Non-pigmented ciliary epithelial cell (primary cell): ENCODE measurements at places on chromosomes 1 and 21.

DNA sequence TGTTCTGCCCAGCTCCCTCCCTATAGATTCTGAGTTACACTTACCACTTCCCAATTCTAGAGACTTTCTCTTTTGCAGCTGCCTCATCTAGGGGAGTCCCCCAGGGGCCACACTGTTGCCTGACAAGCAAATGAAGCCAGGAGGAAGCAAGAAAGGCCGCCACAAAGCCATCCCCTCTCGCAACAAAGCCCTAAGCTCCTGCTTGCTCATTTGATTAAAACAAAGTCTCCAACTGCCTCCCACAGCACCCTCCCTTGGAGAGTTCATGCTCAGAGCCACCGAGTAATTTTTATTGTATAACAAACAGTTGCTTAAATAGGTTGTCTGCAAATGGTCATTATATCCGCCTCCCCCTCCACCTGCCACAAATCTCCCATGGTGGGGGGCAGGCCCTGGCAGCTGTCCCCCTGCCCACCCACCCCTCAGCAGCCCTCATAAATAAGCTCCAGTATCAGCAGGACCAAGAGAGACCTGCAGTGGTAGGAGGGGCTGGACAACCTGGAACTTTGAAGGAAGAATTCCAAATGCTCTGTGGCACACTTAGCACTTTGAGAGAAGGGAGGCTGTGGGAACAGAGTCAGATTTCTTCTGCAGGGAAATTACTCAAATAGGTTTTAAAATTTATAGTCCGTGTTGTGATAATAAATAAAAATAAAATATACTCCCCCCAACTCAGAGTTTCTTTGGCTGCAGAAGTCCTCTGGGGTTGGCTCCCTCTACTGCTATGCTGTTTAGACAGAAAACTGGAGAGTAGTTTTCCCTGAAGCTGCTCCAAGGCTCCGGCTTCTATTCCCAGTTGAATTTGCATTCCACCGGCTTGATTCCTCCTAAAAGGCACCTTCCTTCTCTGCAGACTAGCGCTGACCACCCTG, 237.5 kb downstream of the TTLL7 start:
- DNase-seq, result no peak

- no peak for DNase-seq
These were observed 76.8 kb downstream of the POU2F1 start for GRCh38 chr1:167297222-167298214.

DNA sequence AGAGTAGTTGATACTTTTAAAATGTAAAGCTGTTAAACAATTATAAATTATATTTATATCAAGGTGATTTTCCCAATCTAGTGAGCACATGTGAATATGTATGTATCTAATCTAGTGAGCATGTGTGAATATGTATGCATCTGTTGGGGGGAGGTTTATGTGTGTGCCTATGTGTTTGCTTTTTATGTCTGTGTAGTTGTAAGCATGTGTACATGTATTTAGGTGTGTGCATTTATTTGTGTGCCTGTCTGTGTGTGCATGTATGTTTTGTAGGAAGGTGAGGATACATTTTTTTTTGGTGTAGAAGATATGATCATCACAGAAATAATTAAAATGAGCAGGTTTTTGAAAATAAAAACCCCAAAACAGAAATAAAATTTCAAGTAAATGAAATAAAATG, 318.9 kb upstream of the CHRM3 start:
- no peak for DNase-seq

DNA sequence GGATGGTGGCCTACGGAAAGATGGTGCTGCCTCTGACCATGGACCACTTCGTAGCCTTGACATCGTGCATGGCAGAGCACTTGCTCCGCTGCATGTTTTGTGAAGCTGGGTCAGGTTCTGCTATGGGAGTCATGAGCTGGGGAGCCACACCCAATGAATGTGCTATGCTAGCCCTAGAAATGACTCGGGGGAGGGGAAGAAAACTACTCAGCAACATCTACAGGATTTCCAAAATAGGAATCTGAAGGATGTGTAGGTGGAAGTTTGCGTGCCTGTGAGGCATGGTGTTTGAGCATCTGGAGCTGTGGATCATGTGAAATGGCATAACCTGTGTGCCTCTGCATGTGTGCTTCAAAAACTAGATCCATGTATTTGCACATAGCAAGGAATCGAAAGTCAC, 247.3 kb downstream of the CACNA1E start:
- no peak for DNase-seq

- no peak for DNase-seq
These were observed 30.2 kb upstream of the IGSF3 start for GRCh38 chr1:116697548-116698243.

DNA sequence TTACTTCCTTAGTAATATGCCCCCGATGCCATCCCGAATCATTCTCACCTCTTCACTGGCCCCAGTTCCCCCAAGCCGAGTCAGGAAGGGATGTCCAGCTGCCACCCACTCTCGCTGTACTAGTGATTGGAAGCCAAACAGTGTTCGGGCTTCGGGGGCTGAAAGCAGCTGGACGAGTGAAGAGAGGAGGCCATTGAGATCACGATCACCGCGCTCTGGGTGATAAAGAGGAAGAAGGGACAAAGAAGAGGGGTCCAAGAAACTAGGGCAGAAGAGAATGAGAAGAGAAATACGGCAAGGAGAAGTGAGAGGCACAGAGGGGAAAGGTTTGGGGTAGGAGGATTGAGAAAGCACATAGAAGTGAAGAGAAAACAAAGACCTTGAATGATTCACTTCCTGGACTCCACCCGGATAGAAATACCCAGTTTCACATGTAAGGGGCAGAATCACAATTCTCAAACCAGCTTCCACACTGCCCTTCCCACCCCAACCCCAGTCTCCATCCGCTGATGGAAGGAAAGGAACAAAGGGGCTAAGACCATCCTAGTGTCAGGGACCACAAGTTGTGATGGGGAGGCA, 3.7 kb upstream of the SF3B4 start:
- DNase-seq, result no peak

DNA sequence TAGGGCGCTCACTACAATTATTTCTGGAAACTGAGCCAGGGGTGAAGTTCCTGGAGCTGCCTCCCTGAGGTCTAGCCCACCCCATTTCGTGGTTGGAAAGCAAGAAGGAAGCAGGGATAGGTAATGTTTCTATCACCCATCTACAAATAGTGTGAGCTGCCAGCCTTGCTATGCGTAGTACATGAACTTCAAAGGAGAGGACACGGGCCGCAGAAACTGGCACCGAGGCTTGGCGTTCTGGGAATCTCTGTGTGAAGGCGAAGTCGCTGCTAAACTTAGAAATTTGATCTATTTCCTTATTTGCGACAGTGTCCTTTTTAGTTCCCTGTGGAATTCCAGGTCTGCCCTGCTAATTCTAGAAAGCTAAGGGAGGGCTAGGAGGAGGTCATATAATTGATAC, 49.6 kb upstream of the NTPCR start:
- DNase-seq, result no peak

DNA sequence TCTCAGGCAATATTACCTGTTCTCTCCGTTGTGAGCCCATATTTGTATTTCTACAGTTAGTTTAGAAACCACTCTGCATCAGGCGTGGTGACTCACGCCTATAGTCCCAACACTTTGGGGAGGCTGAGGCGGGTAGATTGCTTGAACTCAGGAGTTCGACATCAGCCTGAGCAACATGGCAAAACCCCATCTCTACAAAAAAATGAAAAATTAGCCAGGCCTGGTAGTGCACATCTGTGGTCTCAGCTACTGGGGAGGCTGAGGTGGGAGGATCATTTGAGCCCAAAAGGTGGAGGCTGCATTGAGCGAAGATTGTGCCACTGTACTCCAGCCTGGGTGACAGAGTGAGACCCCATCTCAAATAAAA, 19.7 kb upstream of the ID3 start:
- DNase-seq, result no peak

GRCh38 chr21:43299441-43300277, 127.3 kb downstream of the SIK1 start:
- no peak for DNase-seq

GRCh38 chr1:101235696-101236515, 913 bp upstream of the S1PR1 start:
- DNase-seq, result no peak

- no peak for DNase-seq
These were observed 118.9 kb upstream of the TMEM51 start for GRCh38 chr1:15034656-15035055.
